ENCODE measurements at places on chromosomes 12 and 14. TPM values are rescaled to one million over a fixed set of nuclear protein-coding genes. Genes with fewer than 3 reads are reported as not detected.

HOXC12 gene
- not detected for polyA plus RNA-seq

KRT71 gene
- polyA plus RNA-seq: not detected

A2M gene
- polyA plus RNA-seq: 256 TPM

TAS2R13 gene
- not detected for polyA plus RNA-seq

KCNA1 gene
- 0.24 TPM for polyA plus RNA-seq

MIP gene
- 0.38 TPM for polyA plus RNA-seq

SLC4A8 gene
- 4.9 TPM for polyA plus RNA-seq

CELA1 gene
- not detected for polyA plus RNA-seq

DTD2 gene
- polyA plus RNA-seq: 16.7 TPM
